ENCODE measurements at places on chromosomes 12 and 14.

- no peak for DNase-seq
Observed at GRCh38 chr12:1203735-1204019, 212.7 kb downstream of the ERC1 start.

GRCh38 chr14:79997509-79998208 lies 213.6 kb downstream of the DIO2 start:
- no peak for DNase-seq

GRCh38 chr14:36217732-36218131 lies 41.2 kb upstream of the PTCSC3 start:
- DNase-seq: no peak

- DNase-seq: no peak
Observed at GRCh38 chr14:32679927-32680612, 258.6 kb upstream of the NPAS3 start.

DNA sequence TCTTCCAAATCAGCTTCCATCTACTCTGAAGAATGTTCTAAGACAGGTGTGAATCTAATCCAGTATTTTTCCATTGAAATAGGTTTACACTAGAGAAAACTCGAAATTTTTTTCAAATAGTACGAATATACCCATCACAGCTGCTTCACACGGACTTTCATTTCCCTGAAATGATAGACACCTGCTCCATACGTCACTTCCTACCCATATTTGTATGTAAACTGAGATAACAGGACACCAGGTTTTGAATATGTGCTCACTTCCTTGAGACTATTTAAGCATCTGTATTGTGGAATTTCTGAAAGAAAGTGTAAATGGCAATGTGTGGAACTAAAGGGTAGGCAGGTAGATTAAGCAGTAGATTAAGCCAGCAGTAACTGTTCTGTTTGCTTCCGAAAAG lies 13.4 kb upstream of the ITPR2 start:
- DNase-seq: no peak

GRCh38 chr12:96063046-96063445 lies 27.7 kb upstream of the LTA4H start:
- no peak for DNase-seq

GRCh38 chr12:21169878-21170472 lies 39.0 kb downstream of the SLCO1B1 start:
- no peak for DNase-seq

- DNase-seq: no peak
Observed at GRCh38 chr12:124837249-124837897, 26.3 kb downstream of the SCARB1 start.

GRCh38 chr12:121711361-121712189 lies 977 bp upstream of the TMEM120B start:
- DNase-seq: no peak

DNA sequence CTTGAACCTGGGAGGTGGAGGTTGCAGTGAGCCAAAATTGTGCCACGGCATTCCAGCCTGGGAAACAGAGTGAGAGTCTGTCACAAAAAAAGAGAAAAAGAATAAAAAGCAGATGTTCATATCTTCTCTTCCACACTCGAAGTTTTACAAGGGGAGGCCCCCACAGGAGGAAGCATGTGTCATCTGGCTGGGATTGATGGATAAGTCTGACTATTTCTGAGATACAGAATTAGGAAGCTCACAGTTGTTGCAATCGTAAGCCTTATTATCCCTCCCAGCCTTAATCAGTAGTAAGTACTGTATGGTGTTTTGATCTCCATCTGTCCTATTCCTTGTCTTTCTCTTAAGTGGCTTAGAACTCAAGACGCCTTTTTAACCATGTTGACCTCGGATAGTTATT lies 31.9 kb upstream of the RASSF8 start:
- no peak for DNase-seq

GRCh38 chr14:105165761-105166485 lies 2.7 kb downstream of the JAG2 start:
- no peak for DNase-seq

GRCh38 chr12:114878781-114879180 lies 194.8 kb upstream of the TBX3 start:
- no peak for DNase-seq

GRCh38 chr12:85006206-85006605 lies 29.9 kb downstream of the TSPAN19 start:
- no peak for DNase-seq

DNA sequence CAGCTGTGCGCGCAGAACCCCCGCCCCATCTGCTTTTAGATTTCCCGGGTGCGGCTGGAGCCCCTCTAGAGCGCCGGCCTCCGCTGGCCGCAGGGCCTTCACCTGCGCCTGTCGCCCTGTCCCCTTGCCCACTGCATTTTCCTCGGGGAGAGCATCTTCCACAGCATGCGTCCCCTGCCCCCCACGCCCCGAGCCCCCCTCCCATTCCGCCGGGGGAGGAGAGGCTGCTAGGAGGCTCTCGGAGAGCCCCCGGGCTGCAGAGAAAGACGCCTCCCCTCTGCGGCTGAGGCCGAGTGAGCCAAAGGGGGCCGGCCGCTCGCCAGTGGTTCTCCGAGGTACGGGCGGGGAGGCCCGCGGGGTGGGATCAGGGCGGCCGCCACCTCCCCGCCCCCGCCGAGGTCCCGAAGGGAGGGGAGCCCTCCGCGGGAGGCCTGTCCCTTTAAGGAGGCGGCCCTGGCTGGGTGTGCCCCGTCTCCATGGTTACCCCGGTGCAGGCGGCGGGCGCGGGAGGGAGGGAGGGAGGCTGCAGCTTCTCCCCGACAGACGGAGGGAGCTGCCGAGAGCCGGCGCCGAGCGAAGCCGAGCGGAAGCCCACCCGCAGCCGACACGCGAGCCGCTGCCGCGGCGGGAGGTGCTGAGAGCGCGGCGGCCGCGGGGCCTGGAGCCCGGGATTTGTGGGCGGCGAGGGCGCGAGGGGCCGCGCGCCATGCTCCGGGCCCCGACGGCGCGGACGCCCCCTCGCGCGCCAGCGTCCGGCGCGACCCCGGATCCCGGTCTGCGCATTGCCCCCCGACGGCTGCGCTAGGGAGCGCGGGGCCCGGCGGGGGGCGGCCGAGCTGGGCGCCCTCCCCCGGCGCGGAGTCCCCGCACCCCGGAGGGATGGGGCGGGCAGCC lies at the start of gene KCNH3:
KCNH3 (plus strand) TSS at position 521 of the 894 bp plus-strand sequence. CDS start 387 bp downstream, outside the sequence.
- peak; percentile 58 for DNase-seq

GRCh38 chr12:63899396-63899795 lies 54.9 kb downstream of the SRGAP1 start:
- no peak for DNase-seq

DNA sequence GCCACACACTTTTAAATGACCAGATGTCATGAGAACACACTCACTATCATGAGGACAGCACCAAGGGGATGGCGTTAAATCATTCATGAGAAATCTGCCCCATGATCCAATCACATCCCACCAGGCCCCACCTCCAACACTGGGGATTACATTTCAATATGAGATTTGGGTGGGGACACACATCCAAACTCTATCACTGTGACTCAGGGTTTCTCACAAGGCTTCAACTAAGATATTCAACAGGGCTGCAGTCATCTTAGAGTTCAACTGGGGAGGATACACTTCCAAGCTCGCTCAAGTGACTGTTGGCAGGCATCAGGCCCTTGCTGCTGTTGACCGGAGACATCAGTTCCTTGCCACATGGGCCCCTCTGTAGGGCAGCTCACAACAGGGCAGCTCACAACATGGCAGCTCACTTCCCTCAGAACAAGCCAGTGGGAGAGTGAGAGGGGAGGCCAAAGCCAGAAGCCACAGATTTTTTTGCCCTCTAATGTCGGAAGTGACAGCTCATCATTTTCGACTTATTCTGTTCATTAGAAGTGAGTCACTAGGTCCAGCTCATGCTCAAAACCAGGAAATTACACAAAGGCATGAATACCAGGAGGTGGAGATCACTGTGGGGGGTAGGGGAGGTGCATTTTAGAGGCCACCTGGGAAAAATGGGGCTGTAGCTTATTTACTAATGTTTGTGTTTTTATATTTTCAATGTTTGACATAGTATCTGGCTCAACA lies 50.8 kb upstream of the PTHLH start:
- DNase-seq: no peak

GRCh38 chr12:39292125-39292630 lies 150.7 kb downstream of the KIF21A start:
- no peak for DNase-seq

DNA sequence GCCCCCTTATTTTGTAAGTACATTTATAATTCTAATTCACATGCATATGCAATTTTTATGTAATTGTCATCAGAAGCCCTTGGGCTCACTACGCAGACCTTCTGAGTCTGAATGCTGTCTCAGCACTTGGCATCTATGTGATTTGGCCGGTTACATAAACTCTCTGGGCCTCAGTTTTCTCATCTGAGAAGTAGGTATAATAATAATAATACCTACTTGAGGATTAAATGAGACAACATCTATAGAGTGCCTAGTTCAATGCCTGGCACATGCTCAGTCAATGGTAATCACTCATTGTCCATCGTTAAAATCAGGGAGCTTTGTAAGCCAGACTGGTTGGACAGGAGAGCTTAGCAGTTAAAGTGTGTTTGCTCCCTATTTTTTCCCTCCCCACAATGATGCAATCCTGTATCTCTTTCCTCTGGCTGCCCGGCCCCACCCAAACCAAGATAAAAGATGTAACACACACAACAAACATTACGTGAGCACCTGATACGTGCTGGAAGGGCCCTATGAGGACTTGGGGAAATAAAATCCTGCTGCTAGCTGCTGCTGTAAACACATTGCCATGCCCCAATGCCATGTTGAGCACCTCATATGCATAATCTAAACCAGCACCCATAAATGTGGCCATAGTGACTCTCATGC lies 235.0 kb downstream of the CRADD start:
- no peak for DNase-seq

GRCh38 chr12:69908203-69908602 lies 83.2 kb downstream of the MYRFL start:
- DNase-seq: no peak

GRCh38 chr12:95303476-95303875 lies 85.9 kb downstream of the VEZT start:
- DNase-seq: no peak

DNA sequence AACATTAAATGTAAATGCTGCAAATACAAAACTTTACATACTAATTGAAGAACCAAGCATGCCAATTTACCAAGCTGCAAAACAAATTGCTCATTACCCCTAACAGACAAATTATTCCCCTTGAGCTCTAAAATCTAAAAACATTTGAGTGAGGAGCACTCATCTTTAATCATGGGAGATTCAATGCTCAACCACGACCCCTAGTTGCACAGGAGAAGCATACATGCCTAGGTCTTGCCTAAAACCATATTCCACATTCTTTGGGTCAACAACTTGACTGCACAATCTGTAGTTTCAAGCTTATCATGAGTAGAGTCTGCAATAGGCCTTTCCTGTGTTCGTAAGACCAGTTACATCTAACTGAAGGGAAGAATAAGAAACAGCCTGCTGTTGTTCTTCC lies 69.7 kb downstream of the MGAT4C start:
- DNase-seq: no peak

GRCh38 chr12:42238240-42239140 lies at the start of gene YAF2:
TSS of gene YAF2 (minus strand) at chr12:42238248. CDS start at chr12:42238180, 68 bp downstream.
- DNase-seq: peak; percentile 88

- DNase-seq: no peak
Observed at GRCh38 chr12:272942-273341, 10.3 kb upstream of the SLC6A13 start.

GRCh38 chr12:100778967-100779590 lies 15.5 kb upstream of the ANO4 start:
- DNase-seq: no peak

GRCh38 chr14:75242546-75243273 lies 35.9 kb upstream of the FOS start:
- no peak for DNase-seq

GRCh38 chr14:99729991-99730875 lies 46.1 kb downstream of the CYP46A1 start:
- DNase-seq: no peak

DNA sequence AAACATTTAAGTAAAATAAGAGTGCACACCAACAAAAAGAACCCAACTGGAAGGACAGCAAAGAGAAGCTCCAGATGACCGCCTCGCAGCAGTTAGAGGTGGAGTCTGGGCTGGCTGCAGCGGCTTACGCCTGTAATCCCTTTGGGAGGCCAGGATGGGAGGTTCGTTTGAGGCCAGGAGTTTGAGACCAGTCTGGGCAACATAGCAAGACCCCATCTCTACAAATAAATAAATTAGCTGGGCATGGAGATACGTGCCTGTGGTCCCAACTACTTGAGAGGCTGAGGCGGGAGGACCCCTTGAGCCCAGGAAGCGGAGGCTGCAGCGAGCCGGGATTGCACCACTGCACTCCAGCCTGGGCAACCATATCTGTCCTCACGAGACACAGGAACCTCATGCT lies 15.2 kb downstream of the LRCOL1 start:
- DNase-seq: no peak

GRCh38 chr12:118061011-118061872 lies at the start of gene WSB2:
TSS of gene WSB2 (minus strand) at chr12:118061179. CDS start at chr12:118061048, 131 bp downstream.
- peak; percentile 74 for DNase-seq

- DNase-seq: no peak
Observed at GRCh38 chr14:96888593-96888992, 91.4 kb downstream of the VRK1 start.

GRCh38 chr12:5807514-5808219 lies 137.4 kb downstream of the ANO2 start:
- no peak for DNase-seq

GRCh38 chr14:51638071-51638944 lies 13.4 kb upstream of the FRMD6 start:
- no peak for DNase-seq

DNA sequence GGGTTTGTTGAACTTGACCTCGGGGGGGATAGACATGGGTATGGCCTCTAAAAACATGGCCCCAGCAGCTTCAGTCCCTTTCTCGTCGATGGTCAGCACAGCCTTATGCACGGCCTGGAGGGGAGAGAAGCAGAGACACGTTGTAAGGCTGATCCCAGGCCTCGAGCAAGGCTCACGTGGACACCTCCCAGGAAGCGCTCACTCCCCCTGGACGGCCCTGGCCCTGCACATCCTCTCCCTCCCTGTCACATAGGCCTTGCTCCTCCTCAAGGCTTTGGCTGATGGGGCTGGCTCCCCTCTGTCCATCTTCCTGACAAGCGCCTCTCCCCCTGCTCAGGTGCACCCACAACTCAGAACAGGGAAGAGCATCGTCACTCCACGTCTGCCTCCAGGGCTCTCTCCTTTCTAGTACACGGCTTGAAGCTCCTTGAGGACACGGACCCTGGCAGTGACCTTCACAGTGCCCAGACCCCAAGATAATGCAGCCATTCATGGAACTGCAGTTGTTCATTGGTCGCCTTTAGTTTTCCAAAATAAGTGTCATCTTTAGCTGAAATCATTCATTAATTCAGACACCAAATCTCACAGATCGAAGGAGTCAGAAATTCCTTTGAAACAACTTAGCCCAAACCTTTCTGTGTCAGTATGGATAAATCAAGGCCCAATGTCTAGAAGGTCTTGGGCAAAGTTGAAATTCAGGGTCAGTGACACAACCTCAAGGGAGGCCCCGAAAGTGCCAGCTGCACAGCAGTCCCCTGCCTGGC lies 9.7 kb downstream of the SERPINA1 start:
- no peak for DNase-seq

GRCh38 chr14:32099473-32099872 lies 22.4 kb downstream of the ARHGAP5 start:
- no peak for DNase-seq

All from hippocampal formation (tissue), 2 donors.